ENCODE measurements at places on chromosomes 6 and 20.

- DNase-seq = no peak
Observed at GRCh38 chr20:44773070-44773829, 27.6 kb downstream of the KCNK15 start.

DNA sequence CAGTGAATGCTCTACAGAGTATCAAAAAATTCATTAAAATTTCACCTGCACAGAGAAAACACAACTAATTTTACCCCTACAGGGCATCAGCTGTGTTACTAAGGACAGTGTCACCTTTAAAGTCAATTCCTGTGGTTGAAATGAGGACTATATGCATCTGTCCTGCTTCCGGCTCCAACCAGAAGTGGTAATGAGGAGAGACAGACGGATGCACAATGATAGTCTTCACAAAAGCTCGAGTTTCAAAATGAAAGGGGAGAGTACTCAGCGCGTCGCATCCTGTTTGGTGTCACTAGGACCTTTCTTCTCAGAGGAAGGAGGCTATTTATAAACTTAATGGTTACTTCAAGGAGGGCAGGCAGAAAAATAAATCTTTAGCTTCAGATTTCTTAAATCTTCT, 86.5 kb downstream of the LYRM4 start:
- no peak for DNase-seq

GRCh38 chr6:148593130-148593812, 153.6 kb upstream of the UST start:
- DNase-seq = no peak

DNA sequence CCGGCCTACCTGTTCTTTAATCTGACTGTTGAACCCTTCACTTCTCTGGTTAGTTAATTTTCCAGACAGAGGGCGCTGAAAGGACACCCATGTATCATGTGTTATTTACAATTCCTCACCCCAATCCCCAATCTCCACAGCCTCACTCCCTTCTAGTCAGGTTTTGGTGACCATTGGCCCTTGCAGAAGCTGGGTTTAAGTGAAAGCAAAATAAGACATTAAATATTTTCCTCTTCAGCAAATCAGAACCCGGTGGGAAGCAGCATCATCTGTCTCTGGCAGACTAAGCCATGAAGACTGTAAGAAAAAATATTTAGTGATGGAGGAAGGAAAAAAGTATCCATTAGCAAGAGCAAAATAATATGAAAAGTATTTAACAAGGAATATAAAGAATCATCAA, 9.4 kb upstream of the HLA-DQA1 start:
- no peak for DNase-seq

DNA sequence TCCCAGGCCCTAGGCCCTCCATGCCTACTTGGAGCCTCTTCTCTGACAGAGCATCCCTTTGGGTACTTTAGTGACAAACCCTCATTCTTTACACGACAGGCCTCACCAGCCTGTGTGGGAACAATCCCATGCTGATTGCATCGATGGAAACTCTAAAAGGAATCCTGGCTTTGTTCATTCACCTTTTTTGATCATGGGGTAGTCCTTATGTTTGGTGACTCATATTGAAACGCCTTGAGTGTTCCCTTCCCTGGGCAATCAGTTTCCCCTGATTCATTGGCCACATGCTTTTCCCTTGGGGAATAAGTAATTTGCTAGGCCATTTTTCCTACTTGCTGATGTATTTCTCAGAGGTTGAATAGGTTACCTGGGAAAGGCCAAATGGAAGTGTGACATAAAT, 14.7 kb upstream of the TNFAIP3 start:
- no peak for DNase-seq

GRCh38 chr6:12436683-12437082, 146.5 kb downstream of the EDN1 start:
- DNase-seq = no peak

DNA sequence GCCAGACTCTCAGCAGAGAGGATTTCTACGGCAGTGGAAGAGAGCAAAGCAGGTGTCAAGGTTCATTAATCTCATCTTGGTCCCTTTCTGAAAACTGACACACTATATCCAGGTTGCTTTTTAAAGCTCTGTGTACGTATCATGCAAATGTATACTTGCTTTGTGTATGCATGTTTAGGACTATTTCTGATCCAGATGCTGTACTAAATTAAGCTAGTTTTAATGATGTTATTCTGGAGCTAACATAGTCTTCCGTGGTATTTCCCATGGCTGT, 59.2 kb upstream of the SNX9 start:
- no peak for DNase-seq

- DNase-seq = no peak
Observed at GRCh38 chr20:16551607-16552006, 21.6 kb downstream of the KIF16B start.
